ENCODE measurements at places on chromosomes 2 and 18.

DNA sequence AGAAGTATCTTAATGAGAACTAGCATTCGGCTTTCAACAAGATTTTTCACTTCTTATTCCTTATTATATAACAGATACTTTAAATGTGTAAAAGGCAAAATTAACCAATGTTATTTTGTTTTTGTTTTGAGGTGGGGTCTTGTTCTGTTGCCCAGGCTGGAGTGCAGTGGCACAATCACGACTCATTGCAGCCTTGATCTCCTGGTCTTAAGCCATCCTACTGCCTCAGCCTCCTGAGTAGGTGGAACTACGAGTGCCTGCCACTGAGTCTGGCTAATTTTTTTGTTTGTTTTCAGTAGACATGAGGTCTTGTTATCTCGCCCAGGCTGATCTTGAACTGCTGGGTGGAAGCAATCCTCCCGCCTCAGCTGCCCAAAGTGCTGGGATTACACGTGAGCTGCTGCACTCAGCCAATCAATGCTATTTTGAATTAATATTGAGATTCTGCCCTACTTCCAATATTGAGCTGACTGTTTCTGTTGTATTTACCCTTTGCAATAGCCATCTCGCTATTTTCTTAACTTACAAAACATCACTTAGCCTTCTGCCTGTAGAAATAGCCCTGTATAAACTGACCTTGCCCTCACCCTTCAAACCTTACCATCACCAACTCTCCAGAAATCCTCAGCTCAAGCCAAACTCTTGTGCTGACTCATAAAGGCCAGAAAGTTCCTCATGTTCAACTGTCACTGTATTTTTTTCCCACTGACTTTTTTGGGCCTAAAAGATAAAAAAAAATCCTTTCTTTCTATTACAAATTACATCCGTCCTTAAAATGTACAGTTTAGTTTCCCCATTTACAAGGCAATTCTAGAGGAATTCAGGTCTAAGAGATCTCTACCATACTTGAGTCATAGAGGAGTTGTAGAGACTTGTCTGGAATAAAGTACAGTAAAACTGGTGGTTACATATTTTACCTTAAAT is 94.3 kb downstream of the OLA1 start:
- no peak for DNase-seq

DNA sequence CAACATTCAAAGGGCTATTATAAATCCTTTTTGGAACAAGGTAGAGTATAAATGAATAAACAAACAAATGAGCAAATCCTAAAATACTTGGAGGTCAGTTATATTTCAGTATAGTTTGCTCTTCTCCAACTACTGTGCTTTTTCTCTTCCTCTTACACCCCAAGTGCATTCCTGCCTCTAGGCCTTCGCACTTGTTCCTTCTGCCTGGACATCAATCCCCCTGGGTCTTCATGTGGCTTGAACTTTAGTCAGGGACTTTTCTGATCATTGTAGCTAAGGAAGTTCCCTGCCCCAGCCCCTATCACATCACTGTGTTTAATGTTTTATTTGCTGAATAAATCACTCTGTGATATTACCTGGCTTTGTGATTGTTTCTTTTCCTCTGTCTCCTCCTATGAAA is 418.2 kb upstream of the HNRNPA3 start:
- no peak for DNase-seq

GRCh38 chr2:130390460-130391057 is 34.7 kb downstream of the PTPN18 start:
- DNase-seq: no peak

GRCh38 chr2:162234620-162235462 is 8.4 kb downstream of the FAP start:
- no peak for DNase-seq

DNA sequence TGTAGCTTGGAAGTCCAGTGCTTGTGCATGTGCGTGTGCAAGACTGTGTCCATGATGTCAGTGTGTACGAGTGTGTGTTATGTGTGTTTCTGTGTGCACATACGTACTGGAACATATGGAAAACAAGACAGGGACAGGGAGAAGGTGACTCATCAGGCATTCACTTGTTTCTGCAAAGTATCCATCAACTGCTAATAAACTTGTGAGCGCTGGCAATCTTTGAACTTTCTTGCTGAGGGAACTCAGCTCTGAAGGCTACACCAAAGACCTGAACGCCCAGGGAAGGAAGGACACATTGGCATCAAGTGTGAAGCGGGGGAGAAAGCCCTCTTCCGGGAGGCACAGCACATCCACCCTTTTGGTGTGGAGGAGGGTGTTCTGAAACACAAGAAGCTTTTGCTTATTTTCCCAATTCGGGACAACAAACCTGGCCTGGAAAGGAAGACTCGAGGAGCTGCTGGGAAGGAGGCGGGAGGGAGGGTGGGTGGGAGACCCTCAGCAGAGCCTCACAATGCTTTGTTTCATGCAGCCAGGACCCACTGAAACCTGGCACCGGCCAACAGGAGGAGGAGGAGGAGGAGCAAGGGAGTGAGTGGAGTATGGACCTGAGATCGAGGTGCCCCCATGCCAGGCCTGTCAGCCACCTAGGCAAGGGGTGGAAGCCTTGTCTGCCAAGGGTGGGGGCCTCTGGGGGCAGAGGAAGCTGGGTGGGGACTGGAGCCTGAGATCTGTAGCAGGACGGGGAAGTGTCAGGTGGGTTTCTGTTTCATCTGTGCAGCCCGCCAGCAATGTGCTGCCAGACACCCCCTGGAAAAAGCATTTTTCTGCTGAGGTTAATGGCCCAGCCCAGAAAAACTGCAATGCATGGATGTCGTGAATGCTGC is 26.8 kb downstream of the SMAD7 start:
- no peak for DNase-seq

- DNase-seq: no peak
These were observed 22.4 kb downstream of the RRM2 start for GRCh38 chr2:10144771-10145518.

GRCh38 chr18:40360558-40360957 is 1594.5 kb upstream of the PIK3C3 start:
- DNase-seq: no peak

DNA sequence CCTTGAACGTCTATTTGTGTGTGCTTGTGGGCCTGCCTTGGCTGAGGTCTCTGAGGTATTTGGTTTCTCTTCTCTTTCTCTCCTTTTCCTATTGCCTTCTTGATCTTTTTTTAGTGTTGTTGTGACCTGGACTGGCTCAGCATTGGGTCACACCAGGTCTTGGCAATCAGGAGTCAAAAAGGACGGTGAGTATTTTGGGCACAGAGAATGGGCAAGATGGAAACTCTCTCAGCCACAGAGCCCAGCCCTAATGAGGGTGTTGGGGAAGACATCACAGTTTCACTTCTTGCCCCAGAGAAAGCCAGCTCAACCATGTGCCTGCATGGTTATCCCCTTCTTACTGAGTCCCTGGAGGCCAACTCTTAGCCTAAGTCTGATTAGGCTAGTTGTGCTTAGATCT is 13.7 kb upstream of the INO80C start:
- no peak for DNase-seq

DNA sequence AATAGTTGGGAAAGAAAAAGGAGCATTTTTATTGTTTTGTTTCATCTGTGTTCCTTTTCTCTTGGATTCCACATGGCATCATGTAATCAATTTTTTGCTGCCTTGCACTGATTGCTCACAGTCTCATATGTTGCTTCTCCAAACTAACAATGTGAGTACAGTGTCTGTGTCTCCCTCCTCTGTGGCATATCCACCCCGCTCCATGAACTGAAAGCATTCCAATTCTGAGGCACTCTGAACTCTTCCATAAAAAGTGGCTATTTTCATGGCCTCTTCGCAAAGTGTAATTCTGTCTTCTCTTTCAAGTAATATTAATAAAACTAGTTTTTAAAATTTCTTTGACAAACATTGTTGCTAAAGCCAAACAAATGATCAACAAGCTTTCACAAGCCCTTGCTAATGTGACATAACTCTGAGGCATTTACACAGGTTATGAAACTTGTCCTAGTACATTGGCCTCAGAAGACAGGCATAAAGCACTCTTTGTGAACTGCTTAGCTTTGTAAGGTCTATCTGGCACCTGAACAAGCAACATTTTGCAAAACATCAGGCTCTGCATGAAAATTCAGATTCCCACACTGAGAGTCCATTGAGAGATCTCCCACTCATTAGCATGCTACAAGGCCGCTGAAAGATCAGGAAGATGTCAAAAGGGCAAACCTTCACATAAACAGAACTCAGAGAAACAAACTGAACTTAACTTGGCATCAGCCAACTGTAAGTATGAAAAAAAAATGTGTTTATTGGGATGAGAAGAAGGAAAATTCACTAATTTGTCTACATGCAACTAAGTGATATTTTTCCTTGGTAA is 33.0 kb downstream of the GPR75 start:
- DNase-seq: no peak

- no peak for DNase-seq
These were observed 650 bp downstream of the CCBE1 start for GRCh38 chr18:59696311-59697235.

GRCh38 chr18:45660746-45661145 is 45.5 kb downstream of the SLC14A2 start:
- no peak for DNase-seq

DNA sequence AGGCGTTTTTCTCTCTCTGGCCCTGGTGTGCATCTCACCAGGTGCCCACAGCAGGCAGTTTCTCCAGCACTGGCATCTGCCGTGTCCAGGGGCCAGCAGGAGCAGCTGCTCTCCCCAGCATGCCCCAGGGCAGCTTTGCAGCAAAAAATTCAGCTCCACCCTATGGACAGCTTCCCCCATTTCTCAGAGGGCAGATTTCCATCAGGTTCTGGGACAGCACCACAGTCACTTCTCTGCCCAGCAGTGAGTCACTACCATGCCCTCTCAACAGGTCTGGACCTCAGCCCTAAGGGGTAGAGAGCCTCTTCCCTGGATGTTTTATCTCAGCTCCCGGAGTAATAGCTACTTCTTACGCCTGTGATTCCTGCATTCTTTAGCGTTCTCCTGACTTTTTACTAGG is 170.2 kb upstream of the RAB12 start:
- DNase-seq: no peak

GRCh38 chr2:178806543-178806942 is 680 bp downstream of the TTN start:
- DNase-seq: no peak

- no peak for DNase-seq
These were observed 200.8 kb downstream of the TTC32 start for GRCh38 chr2:19700861-19701585.

DNA sequence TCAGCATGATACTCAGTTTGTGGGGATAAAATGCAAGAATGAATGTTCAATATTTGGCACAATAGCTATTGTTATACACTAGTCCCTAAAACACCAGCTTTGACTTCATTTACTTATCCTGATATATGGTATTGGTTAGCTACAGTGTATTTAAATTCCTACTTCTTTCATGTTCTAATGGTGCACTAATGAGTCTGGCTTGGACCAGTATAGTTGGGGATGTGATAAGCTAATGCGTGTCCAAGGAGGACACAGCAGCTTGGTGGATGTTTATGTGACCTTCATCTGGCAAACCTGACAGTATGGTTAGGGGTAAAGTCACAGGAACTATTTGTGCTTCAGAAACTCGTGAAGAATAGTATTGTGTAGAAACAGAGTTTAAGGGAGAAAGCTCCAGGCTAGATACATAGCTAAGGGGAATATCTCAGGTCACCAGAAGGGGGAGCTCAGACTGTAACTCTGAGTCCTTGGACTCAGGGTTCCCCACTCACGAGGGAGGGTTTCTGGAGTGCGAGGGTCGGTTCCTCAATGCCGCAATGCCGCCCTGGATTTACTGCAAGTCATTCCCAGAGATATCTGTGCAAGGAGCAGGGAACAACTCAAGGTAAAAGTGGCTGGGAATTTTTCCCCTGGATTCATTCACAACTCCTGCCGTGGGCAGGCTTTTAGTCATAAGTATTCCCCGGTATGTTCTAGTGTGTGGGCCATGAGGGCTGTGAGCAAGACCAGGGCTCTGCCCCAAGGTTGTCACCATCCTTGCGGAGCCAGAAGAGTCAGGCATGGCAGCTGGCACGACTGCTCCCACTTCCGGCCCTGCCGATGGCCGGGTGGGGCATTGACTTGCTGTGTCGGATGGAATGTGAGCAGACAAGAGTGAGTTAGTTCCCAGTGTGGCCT is 14.5 kb downstream of the IL1R2 start:
- DNase-seq: no peak

GRCh38 chr2:170368370-170368769 is 190.4 kb downstream of the MYO3B start:
- DNase-seq: no peak

DNA sequence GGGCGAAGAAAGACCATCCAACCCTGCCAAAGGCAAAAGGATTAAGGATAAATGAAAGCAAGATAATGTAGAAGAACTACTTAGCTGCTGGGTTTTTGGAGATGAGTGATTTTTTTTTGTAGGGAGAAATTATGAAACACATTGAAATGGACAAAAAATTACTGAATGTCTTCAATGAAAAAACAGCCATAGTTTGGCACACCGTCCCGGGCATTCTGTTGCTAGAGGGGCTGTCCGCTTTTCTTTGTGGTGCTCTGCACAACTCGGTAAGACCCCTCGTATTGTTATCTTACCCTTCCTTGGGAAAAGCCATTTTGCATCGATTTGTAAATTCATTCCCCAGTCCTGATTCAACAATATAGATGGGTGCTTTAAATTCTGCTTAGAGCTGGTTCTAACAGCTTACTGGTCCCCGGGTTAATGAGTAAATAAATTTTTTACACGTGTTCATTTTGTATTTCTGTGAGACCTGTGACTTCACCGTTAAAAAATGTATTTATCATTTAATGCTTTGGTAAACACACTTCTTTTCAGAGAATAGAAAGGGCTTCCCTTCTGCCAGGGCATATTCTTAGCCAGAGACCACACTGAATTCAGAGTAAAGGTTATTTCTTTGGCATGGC is 912 bp upstream of the LAPTM4A start:
- DNase-seq: no peak

DNA sequence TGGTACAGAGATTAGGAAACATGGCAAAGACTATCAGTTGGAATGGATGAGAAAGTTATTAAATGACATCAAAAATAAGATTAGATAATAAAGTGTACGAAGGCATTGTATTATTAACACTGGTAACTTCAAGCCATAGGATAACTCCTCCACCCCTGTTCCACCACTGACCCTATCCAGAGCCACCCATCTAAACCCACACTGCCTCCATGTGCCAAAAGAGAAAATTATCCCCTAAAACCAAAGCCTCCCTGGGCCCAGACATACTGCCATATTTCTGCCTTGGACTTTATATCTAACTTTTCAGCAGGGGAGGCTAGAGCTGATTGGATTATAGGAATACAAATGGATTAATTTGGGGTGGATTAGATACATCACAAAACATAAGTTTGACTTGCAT is 443.7 kb downstream of the BCL11A start:
- DNase-seq: no peak

DNA sequence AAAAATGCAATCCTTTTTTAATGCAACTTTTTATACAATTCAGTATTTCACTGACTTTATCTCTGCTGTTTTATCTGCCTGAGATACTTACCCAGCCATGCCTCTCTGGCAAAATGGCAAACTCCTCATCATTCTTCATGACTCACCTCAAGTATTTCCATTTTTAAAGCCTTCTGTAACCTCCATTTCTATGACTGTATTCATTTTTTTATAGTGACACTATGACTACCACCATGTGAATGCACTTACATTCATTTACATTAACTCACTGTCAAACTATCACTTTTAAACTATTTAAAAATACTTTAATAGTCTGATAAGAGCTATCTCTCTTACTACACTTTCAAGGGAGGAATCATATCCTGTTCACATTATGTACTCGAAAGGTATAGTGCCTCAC is 99.4 kb upstream of the SCN7A start:
- no peak for DNase-seq
